ENCODE measurements at places on chromosomes 4 and X.

GRCh38 chr4:140240237-140240636, 86.3 kb upstream of the MAML3 start:
- no peak for DNase-seq

- peak; percentile 7 for DNase-seq
These were observed at the start of gene TCEAL7 for GRCh38 chrX:103329991-103330390. TCEAL7 (plus strand) TSS chrX:103330239; CDS start chrX:103331404, 1,165 bp downstream.

- DNase-seq: peak; percentile 1
These were observed 80.4 kb upstream of the GPC4 start for GRCh38 chrX:133495464-133496391.

DNA sequence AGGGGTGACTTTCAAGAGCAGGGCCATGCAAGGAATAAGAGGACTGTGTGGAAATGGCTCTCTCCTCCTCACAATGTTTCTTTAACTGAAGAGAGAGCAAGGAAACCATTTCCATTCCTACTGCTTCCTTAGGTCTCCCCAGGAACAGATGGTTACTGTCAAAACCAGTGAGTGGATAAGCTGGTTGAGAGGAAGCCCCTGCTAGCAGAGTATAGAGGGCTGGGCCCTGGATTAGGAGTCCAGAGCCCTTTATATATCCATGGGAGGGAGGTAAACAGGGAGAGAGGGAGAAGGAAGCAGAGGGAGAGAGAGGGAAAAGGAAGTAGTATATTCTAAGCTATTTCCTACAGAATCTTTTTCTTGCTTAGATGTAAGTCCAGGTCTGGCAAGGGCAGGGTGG, 43.8 kb upstream of the LAS1L start:
- no peak for DNase-seq

- no peak for DNase-seq
These were observed 1.7 kb downstream of the PRAF2 start for GRCh38 chrX:49071877-49072711.

GRCh38 chr4:139975830-139976272, 178.1 kb downstream of the MAML3 start:
- no peak for DNase-seq
